Naive thymus-derived CD8-positive, alpha-beta T cell (primary cell): ENCODE measurements at places on chromosomes 2 and 18.

DNA sequence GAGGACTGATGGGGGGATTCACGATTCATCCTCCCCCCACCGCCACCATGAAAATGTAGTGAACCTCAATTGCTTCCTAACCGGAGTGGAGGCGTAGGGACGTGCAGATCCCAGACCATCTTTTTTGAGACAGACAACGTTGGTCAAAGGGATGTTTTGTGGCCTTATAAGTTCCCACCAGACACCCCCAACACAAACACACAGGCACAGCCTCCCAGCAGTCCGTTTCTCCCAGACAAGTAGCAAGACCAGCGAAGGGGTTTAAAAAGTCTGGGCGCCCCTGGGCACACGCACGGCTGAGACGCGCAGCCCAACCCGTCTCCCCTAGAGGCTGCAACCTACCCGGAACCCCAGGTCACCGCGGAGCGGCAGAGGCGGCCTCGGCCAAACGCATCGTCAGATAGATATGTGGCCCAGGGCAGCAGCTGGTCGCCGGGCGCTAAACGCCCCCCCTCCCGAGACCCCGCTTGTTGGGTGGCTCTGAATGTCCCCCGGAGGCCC, 1.3 kb downstream of the GBX2 start:
- DNase-seq: no peak

GRCh38 chr2:69997015-69997830, 35.8 kb upstream of the ASPRV1 start:
- no peak for DNase-seq

- DNase-seq: no peak
Measured at GRCh38 chr2:103887625-103888024, 966.3 kb upstream of the POU3F3 start.

GRCh38 chr2:218229851-218230250, 12.9 kb downstream of the ARPC2 start:
- DNase-seq: no peak

DNA sequence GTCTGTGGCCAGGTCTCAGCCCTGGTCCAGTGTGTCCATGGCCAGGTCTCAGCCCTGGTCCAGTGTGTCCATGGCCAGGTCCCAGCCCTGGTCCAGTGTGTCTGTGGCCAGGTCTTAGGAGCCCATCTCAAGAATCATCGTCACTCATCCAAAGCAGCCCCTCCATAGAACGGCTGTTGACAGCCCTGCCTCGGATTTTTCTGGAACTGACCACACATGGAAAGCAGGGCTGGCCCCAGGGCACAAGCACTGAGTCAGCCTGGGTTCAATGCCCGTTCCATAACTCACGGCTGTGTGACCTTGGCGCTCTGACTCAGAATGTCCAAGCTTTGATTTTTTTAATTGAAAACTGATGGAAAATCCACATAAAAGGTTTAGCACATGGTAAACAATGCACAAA, 59.9 kb upstream of the SNTG2 start:
- no peak for DNase-seq

DNA sequence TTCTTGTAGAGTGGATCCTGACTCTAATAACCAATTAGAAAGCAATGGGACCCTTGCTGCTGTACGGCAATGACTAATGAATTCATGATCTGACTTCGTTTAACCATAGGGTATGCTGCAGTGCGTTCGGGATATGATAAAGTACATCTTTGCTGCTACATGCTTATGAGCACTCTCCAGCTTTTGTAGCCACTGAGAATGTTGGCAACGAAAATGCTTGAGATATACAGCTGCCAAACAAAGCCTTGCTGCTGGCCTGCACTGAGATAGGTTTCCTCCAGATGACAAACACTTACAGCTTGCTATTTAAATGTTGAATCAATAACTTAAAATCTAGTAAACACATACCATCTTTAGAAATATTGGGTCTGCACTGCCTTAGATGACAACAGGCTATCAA, 372.4 kb upstream of the SLC8A1 start:
- DNase-seq: no peak

DNA sequence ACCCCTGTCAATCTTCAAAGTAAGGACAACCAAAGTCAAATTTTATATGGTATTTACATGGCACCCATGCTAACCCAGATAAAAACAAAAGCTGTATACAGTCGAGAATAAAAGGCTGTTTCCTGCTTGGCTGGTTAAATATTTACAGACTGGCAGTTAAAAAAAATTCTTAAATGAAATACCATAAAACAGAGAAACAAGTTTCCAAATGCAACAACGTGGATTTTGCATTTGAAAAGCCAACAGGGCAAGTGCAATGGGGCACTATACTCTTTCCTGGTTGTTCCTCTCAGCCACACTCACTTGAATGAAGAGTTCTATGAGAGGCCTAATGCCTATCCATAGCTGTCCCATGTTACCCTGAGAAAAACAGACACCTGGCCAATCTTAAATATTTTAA, 6.1 kb upstream of the NR4A2 start:
- DNase-seq: no peak

GRCh38 chr2:200443376-200443775, 66.5 kb downstream of the KCTD18 start:
- DNase-seq: no peak

DNA sequence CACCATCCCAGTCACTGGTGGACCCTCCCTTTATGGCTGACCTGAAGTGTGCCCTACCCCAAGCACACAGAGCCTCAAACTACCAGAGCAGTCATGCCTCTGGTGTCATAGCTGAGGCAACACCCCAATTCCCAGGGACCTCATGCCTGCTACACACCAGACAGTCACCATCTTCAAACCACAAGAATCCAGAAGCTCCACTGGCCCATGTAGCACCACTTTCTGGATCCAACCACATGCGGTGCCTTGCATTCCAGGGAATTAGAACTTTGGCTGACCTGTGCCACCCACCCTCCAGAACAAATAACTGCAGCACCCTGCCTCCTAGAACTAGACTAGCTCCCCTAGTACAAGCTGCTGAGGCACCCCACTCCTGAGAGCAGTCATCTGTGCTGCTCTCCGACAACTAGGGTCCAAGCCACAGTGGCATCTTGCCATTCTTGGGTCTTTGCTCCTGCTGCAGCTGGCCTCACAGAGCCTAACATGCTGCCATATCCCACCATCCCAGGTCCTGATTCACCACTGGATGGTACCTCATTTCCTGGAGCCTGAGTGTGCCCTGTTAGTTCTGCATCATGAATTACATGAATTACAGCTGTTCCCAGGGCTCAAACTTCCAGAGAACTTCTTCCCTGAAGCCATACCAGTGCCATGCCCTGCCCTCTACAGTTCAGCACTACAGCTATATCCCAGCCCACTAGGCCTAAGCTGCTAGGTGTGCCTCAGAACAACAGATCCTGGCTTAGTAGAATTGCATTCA, 243.8 kb upstream of the CHST9 start:
- no peak for DNase-seq

GRCh38 chr2:46716927-46717326, 198.7 kb downstream of the MCFD2 start:
- DNase-seq: no peak

DNA sequence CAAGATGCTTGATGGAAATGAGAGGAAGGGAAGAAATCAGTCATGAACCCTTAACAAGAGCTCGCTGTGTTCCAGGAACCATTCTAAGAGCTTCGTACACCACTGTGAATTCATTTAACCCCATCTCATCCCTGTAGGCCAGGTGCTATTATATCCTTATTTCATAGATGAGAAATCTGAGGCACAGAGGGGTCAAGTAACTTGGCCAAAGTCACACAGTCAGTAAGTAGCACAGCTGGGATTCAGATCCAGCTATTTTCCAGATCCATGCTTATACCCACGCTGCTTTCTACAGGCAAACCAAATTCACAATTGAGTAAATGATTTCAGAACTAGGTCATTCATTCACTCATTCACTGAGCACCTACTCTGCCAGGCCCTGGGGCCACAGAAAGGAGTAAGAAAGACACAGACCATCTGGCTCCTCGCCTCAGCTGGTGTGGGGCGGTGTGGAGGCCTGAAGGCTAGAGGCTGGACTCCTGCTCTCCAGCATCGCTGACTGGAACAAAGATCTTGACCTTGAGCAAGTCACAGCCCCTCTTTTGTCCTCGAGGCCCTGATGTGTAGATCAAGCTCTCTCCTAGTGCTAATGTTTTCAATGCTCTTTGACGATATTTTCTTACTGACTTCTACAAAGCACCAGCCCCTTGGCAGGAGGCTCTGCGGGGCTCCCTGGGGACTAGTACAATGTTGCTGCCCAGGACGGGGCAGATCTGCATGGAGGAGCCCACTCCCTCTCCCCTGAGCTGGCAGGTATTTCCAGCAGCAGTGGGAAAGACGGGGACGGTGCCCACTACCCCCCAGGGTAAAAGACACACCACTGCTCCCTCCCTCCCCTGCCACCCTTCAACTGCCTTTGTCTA, 26.5 kb downstream of the STEAP3 start:
- no peak for DNase-seq

DNA sequence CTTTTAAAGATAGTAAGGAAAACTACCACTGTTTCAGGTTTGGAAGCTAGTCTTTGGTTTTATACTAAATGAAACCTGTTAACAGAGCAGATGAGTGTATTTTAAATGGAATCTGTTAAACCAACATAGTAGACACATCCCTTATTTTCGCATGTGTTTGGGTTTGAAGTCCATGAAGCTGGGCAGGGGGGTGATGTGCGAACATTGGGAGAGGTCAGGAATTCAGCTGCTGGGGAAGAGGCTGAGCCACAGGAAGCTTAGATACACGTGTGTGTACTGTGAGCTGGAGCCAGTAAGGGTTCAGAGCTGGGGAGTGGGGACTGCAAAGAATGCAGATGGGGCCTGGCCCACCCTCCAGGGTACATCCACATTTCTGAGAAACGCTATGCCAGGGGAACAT, 176.9 kb downstream of the VAPA start:
- DNase-seq: no peak

DNA sequence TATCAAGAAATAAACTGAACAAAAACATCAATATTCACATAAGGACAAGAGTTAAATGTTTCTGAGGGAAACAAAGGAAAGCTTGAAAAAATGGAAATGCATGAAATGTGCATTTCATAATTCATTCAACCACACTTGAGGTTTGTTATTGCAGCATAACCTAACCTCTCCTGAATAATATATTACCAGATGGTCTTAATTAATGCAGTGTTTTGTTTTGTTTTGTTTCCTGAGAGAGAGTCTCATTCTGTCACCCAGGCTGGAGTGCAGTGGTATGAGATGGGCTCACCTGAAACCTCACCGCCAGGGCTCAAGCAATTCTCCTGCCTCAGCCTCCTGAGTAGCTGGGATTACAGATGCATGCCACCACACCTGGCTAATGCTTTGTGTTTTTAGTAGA, 139.9 kb upstream of the PIEZO2 start:
- DNase-seq: no peak

- DNase-seq: no peak
Measured at GRCh38 chr2:5696404-5696944, 4.3 kb downstream of the SOX11 start.
